ENCODE measurements at places on chromosomes 11 and 22. TPM values are rescaled to one million over a fixed set of nuclear protein-coding genes. Genes with fewer than 3 reads are reported as not detected.

Gene BDNF
- 1.6 TPM for total RNA-seq

Gene PIK3C2A
- total RNA-seq: 57.8 TPM

Gene APOA1
- not detected for total RNA-seq

Gene PANX3
- not detected for total RNA-seq

Gene PCSK7
- 68.0 TPM for total RNA-seq

Gene MFNG
- total RNA-seq: 109 TPM

Gene OR52N4
- not detected for total RNA-seq

Gene FXYD6
- total RNA-seq: 16.4 TPM

Gene CNGA4
- total RNA-seq: 0.12 TPM

Gene CARNS1
- total RNA-seq: 0.18 TPM

Gene MS4A7
- total RNA-seq: not detected

Gene TREH
- not detected for total RNA-seq

Gene ANKRD42
- 7.5 TPM for total RNA-seq

Gene CHRDL2
- not detected for total RNA-seq

Gene CCDC116
- total RNA-seq: 0.35 TPM

Gene CRYBB3
- 0.58 TPM for total RNA-seq

Gene MMP13
- not detected for total RNA-seq

Gene WBP2NL
- 0.97 TPM for total RNA-seq

Gene GGTLC2
- not detected for total RNA-seq

Gene TBX10
- not detected for total RNA-seq

Gene MS4A1
- total RNA-seq: not detected

Gene SCARF2
- 17.4 TPM for total RNA-seq

Gene ARHGAP20
- 0.70 TPM for total RNA-seq

Gene SYT12
- 0.18 TPM for total RNA-seq

Gene FAM180B
- not detected for total RNA-seq

Gene MIAT
- total RNA-seq: 0.10 TPM

Gene APOL5
- not detected for total RNA-seq

Gene RRM1
- 29.4 TPM for total RNA-seq

Gene VSIG10L2
- not detected for total RNA-seq

Gene TMEM109
- 167 TPM for total RNA-seq

Gene OR4D5
- total RNA-seq: not detected

Gene ST14
- total RNA-seq: not detected

Gene RTN4RL2
- 0.23 TPM for total RNA-seq

Gene HTR3A
- total RNA-seq: not detected

Measured in glomerular endothelial cell (primary cell).